Stimulated activated naive CD8-positive, alpha-beta T cell treated with anti-CD3 and anti-CD28 coated beads, Interleukin-15, Interleukin-2, amounts not matched to agents 100 U/mL and 50 U/mL, for 24 hours (primary cell): ENCODE measurements at places on chromosomes 6 and 20.

DNA sequence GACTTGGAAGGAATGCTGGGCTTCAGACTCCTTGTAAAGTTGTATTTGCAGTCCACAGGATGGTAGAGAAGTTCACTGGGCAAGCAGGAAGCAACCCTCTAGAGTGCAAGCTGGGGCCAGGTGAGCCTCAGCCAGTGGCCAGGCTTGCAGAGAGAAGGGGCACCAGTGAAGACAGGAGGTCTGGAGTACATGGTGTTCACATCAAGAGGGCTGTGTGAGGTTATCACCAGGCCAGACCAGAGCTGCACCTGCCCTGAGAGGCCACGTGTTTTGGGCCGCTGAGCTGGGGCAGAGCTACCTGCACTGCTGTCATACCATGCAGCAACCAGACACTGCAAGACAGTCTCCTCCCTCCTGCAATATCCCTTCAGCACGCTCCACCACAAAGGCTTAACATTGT, 79.0 kb downstream of the SH3BGRL2 start:
- no peak for DNase-seq

DNA sequence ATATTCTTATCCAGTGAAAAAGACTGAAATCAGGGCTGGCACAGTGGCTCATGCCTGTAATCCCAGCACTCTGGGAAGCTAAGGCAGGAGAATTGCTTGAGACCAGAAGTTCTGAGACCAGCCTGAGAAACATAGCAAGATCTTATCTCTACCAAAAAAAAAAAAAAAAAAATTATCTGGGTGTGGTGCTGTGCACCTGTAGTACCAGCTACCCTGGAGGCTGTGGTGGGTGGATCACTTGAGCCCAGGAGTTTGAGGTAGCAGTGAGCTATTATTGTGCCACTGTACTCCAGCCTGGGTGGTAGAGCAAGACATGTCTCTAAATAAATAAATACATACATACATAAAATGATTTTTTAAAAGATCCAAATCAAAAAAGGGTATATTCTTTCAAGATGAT, 6.3 kb downstream of the CALHM6 start:
- DNase-seq, result no peak

DNA sequence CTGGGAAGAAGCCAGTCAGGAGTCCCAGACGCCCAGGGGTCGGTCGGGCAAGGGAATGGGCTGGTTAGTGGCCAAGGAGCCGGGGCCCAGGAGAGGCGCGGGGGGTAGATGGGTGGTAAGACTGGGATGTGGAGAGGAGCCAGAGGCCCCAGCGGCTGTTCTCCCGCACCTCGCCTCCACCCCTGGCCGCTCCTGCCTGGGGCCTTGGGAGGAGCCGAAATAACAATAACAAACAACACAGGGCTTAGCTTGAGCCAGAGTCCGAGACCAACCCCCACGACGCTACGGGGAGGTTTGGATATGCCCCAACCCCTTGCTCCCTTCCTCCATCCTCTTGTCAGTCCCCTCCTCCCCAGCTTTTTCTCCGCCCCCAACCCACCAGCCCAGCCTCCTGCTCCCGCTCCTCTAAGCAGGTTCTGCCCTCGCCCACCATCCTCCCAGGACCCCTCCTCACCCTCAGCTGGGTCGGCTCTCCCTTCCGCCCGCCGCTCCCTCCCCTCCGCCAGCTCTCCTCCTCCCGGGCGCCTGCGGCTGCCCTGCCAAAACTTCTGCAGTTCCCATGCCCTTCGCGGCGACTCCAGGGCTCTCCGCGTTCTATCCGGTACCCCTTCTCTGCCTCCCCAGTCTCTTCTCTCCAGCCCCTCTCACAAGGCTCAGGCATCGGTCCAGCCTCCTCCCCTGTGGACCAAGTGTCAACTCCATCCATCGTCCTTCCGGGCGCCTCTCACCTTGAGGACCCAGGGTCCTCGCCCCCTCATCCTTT, 1.1 kb downstream of the RNF39 start:
- no peak for DNase-seq

GRCh38 chr6:127796713-127797112, 104.1 kb downstream of the THEMIS start:
- no peak for DNase-seq

DNA sequence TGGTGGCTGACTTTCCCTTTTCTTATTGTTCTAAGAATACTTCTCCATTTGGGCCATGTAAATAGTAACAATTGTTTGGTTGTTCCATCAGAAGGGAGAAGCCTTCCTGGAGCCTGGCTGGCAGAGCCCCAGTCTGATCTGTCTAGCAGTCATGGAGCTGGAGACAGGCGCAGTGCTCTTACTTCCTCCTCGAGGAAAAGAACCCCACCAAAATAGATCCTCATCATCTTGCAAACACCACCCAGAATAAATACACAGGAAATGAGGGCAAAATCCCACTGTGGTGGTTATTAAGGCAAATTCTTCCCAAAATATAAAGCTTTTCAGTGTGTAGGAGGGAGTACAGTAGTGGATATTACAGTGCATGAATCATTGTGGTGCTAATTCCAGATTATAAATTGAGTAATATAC, 195.1 kb upstream of the SGK1 start:
- no peak for DNase-seq

DNA sequence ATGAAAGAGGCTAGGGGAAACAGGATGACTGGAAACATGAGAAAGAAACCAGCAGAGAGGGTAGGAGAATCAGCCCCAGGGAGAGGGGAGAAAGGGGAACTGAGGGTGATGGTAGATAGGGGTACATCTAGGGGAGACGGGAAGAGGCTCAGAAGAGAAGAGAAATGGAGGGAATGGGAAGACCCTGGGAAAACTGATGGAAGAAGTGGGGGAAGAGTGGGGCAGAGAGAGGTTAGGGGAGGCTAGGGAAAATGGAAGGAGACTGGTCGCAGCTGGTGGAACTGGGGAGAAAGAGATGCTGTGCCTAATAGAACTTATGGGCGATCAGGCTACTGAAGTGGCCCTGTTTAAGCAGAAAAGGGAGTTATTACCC, 548 bp downstream of the PROCR start:
- no peak for DNase-seq

DNA sequence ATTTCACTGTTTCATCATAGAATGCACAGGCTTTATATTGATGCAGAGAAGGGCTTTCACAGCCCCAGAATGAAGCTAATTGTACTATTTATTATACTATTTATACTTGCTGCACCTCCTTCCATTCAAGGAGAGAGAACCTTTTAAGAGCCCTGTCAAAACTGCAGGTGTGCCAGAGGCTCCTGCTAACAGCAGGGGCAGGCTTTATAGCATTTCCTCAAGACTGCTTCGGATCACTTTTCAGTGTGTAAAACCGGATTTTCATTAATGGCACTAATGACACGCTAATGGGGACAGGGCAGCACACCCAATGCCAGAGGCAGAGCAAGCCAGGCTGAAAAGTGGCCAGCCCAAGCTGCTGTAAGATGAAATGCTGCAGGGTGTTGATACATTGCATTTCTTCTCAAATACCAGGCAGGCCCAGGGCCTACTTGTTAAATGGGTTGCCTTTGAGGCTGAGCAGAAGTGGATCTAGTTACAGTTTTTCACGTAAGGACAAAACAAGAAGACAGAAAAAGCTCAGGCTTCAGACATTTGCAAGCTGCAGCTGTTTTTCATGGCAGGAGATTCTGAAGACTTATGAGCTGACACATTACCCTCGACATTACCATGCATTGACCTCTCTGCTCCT, 487.7 kb upstream of the BTBD3 start:
- DNase-seq, result no peak

DNA sequence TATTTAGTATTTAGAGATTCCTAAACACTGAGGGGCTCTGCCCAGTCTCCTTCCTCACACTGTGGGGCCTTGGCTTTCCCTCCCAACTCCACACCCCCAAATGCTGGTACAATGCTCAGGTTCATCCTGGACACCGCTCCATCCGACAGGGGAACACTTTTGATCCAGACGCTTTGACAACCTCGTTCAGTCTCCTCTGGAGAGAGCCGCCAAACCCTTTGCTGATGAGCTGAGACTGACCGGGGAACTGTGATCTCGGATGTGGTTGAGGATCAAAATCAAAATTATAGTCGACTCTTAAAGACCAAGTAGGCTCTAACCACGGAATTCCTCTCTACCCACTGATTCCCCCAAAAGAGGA, 38.8 kb upstream of the HLA-E start:
- DNase-seq, result no peak

- no peak for DNase-seq
Observed at GRCh38 chr6:169937389-169938261, 186.2 kb downstream of the ERMARD start.

GRCh38 chr20:3297079-3297378, 58.0 kb upstream of the SLC4A11 start:
- no peak for DNase-seq

- no peak for DNase-seq
Observed at GRCh38 chr6:49097116-49097515, 365.9 kb downstream of the MMUT start.

DNA sequence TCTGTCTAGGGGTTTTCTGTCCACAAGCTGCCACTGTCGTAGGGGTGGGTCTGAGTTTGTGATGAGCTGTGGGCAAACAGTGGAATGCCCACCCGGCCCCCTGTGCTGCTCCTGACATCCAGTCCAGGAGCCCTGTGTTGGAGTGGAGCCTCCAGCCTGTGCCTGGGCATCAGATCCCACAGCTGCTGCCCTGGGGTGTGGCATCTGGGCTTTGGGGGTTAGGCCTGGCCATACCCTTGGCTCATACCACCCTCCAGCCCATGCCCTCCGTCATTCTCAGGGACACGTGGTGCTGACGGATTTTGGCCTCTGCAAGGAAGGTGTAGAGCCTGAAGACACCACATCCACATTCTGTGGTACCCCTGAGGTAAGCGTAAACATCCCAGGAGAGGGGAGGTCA, 12.9 kb downstream of the SGK2 start:
- no peak for DNase-seq

DNA sequence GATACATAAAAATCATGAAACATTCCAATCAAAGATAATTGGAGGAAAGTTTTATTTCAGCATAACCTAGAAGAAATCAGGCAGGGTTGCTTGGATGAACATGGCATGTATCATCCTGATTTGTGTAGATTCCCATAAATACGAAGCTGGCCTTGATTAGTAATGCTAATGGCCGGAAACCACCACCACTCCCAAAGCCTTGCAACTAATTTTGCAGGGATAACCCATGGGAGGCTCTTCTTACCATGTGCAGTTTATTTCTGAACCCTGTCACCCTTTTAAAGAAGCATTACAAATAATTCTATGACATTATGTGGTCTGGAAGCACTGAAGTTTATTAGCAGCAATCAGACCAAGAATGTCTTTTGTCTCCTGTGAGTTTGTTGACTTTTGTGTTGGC, 80.8 kb downstream of the AIG1 start:
- DNase-seq, result no peak
